Cerebellar nuclear complex (tissue), 1 donor: ENCODE measurements at places on chromosomes 6 and 20.

DNA sequence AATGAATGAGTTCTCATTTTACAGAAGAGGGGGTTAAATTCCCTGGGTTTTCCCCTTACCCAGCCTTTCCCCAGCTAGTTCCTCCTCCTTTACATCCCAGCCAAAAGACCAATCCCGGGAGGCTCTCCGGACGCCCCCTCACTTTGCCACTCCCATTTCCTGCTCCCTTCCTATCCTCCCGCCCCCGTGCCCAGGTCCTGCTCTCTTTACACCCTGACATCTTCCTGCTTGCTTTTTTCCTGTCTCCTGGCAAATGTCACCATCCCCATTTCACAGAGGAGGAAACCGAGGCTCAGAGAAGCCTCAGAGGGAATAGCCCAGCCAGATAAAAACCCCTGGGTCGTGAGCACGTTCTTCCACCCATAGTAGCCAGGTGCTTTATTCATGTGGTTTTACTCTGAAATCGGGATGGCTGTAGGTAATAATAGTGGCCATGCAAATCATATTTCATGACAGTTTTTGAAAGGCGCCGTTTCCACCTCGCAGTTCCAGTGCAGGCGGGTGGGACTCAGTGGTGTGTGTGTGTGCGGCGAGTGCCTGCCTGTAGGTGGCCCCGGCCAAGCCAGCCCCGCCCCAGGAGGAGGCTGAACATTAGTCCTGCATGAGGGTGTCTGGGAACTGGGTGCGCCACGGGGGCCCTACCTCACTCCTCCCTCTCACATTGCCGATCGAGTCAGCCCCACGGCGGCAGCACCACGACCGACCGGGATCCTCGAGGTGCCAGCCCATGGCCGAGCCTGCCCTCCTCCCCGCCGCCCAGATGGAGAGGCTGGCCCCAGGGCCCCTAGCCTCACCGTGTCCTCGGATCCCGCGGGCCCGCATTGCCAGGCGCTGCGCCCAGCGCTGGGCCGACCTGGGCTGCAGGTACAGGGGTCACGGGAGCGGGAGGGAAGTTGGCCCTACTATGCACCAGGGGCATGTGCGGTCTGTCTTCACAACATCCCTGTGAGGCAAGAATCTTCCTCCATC, at the start of gene ARHGAP40:
Gene ARHGAP40 (plus strand): TSS at position 594 of the 969 bp plus-strand sequence.
- DNase-seq = no peak

DNA sequence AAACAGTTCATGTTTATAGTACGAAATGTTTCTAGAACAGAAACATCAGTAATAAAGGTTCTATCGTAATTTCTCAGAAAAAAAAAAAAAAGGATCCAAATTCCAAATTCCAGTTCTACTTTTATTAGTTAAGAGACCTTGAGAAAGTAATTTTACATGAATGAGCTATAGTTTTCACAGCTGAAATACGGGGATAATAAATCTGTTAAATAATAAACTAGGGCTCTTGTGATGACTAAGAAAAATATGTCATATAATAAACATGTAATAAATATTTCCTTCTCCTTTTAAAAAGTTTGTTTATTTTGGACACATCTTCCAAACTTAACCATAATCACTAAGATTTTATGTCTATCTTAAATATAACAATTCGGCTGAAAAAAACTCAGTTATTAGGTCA, 17.8 kb downstream of the RARS2 start:
- no peak for DNase-seq

GRCh38 chr6:152598901-152599537, 38.1 kb downstream of the SYNE1 start:
- DNase-seq = no peak

GRCh38 chr6:28875191-28875747, 48.5 kb downstream of the TRIM27 start:
- no peak for DNase-seq

DNA sequence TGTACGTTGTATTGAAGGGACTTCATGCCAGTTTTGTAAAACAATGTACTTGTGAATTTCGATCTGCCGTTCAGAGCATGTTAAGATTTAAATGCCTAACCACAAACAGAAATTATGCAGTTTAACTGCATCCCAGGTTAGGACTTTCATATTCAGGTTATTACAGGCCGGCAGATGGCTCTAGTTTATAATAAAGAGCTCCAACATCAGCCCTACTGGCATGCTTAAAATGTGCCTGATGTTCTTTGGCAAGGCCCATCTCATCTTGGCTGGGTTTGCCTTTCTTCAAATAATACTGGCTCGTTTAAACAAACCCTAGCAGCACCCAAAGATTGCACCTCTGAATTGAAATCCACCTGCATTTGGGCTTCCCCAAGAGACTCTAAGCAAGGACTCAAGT, 169.3 kb upstream of the RIN2 start:
- DNase-seq = no peak

DNA sequence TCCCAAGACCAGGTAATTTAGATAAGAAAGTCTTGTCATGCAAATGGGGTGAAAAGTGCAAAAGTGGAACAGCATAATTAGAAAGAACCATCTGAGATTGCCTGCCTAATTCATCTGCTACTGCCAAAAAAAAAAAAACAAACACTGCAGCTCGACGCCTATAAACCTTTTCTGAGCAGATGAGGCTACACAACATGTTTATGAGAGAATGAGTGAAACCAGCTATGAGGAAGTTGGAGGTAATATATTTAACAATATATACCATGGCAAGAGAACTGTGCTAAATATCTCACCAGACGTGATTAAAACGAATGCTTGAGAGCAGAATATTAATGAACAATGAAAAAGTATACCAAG, 50.0 kb downstream of the LAMA4 start:
- DNase-seq = no peak

- no peak for DNase-seq
Measured at GRCh38 chr6:4412488-4412887, 277.1 kb upstream of the ECI2 start.

DNA sequence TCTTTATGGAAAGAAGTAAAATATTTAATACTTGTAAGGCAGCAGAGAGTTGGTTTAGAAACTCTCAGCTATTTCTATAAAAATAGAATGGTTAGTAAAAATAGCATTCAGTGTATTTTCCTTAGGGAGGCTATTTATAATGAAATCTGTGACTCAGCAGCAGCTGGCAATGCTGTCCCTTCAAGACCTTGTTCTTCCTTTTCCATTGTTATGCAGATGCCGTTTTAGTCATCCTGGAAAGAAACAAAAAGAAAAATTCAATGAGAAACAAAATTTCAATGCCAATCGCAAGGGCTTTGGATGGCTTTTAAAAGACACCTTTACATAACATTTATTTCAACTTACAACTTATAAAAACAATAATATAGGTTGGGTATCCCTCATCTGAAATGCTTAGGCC, 17.5 kb downstream of the MPC1 start:
- no peak for DNase-seq

GRCh38 chr20:3247638-3248037, 8.6 kb upstream of the SLC4A11 start:
- DNase-seq = no peak

GRCh38 chr20:40955326-40955725, 73.3 kb upstream of the TOP1 start:
- DNase-seq = no peak

- no peak for DNase-seq
Measured at GRCh38 chr6:138656364-138657064, 117.1 kb upstream of the CCDC28A start.

GRCh38 chr6:41642090-41642959, 4.1 kb downstream of the MDFI start:
- no peak for DNase-seq

DNA sequence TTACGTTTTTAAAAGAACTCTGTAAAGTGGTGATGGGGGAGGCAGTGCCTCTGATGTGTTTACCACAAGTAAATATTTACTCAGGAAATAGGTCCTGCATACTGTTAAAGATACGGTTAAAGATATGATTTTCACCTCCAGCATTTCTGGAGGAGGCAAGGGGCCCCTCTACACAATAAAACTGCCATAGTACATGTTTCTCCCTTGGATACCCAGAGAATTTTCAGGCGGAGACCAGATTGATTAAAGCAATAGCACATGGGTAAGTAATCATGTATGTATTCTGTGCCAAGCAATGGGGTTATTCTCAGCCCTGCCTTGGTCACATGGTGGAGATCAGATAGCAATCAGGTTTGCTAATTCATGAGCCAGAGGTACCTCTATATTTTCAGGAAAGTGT, 9.6 kb downstream of the RIPOR2 start:
- no peak for DNase-seq

DNA sequence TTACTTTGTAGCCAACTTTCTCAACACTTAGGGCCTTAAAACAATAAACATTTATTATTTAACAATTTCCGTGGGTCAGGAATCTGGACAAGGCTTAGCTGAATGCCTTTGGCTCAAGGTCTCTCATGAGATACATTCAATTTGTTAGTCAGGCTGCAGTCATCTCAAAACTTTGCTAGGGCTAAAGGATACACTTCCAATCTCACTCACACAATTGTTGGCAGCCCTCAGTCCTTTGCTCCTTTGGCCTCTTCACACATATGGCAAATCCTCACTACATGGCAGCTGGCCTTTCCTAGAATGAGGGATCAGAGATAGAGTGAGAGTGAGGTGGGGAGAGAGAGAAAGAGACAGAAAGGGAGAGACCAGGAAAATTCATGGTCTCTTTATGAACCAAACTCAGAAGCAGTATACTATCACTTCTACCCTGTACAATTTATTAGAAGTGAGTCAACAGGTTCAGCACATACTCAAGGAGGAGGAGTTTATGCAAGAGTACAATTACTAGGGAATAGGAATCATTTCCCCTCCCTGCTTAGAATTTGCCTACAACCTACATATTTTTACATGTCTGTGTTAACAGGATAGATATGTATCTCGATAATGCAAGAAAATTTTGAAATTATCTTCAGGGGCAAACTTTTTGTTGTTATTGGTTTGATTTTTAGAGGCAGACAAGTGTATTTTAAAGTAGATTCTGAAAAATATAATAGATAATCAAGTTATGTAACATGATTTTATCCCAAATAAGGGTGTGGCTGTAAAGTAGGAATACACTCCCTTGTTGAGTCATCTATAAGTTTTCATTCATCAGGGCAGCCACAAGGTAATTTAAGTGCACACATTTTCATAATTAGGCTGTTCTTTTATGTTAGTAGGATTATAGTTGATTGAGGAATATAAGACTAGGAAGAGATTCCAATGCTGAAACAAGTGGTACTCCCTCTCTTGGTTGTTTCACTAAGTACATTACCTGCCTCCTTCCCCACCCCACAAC, 85.9 kb upstream of the HMGCLL1 start:
- no peak for DNase-seq

DNA sequence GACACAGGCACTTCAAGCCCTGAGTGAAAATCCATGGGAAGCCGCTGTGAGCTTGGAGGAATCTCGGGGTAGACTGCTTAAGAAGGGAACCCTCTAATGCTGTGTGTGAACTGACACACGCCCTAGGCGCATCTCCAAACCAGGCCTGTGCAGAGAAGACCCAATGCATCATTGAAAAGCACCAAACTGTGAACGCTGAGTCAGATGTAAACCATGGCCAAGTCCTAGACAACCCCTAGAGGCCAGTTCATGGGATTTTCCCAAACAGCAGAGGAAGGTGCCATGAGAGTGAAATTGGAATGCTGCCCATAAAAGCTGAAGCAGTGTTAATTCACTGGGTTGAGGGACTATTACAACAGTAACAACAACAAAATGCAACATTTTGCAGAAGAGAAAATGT, 296.5 kb downstream of the SMOC2 start:
- DNase-seq = no peak

DNA sequence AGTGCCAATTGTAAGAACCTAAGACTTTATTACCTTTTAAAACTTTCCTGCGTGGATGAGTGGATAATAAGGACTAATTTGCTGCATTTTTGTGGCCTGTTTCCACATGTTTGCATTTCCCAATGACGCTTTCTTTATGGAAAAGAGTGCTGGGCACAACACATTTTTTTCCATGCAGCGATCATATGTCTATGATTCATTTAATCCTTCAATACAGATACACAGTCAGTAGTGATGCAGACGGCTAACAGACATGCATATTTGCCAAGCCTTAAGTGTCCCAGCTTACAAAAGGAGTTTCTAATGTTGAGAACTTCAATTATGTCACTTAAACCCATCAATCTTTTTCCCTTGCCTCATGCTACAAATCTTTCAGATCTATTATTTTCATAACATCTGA, 239.8 kb upstream of the PREP start:
- DNase-seq = no peak

DNA sequence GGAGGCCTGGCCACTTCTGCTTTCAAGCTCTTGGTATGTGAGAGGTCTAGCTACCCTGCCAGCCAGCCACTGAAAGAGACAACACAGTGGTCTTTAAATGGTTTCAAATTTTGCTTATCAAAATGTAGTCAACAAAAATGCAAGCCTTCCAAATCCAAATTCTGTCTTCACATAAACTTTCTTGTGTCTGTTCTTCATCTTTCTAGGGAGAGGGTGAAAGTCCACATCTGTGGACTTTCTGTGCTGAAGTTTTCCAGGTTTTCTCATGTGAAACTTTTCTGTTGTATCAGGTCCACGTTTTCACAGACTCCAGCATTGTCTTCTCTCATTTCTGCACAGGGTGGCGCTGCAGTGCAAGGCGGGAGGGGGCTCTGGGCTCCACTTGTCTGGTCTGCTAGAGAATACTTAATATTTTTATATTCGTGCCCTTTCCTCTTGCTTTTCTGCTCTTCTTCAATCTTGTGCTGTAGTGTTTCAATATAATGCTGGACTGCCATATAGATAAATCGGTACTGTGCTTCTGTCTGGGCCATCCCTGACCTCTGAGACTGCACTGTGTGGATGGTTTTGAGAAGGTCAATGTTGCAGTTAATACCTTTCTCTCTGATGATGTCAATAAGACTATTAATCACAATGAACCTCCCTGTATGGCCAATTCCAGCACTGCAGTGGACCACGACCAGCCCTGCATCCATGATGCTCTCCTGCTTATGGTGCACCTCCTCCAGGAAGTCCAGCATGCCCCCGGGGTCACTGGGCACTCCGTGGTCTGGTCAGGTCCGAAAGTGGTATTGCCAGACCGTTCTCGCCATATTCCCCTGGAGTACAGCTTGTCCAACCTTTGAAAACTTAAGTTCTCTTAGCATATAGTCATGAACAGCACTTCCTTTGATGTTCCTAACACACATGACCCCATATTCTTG, 161.6 kb upstream of the TNFAIP3 start:
- DNase-seq = no peak

DNA sequence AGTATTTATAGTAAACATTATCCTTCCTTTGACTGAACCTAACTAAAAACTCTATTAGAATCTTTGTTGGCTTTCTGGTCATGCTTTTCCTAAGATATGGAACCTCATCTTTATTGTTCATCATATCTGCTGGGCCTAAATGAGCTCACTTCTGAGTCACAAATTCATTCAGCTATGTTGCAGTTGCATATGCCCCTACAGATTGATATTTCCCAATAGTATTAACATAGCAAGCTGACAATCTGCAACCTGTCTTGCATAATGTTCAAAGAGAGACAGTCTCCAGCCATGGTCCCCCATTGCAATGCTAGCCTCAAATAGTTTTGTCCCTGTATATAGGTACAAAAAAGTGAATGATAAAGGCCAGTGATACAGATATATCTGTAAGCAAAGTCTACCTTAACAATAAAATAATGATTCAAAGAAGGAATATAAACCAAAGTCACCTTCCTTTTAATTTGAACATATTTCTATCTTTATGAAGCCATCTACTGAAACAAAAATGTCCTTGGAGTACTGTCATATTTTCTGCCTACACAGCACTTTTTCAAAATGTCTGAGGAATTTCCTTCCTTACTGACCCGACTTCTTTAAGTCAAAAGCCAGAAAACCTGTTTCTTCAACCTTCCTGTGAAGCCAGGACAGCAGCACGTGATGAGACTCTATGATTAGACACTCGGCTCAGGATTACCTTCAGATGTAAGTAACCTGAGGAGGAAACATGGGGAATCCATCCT, 140.7 kb downstream of the UBE3D start:
- no peak for DNase-seq

GRCh38 chr6:122122686-122123085, 276.8 kb upstream of the HSF2 start:
- no peak for DNase-seq
